Tongue (tissue), 3 donors: ENCODE measurements at places on chromosomes 12 and 14.
A peak's percentile ranks its signal among the peaks of the same experiment; 100 is the strongest.

DNA sequence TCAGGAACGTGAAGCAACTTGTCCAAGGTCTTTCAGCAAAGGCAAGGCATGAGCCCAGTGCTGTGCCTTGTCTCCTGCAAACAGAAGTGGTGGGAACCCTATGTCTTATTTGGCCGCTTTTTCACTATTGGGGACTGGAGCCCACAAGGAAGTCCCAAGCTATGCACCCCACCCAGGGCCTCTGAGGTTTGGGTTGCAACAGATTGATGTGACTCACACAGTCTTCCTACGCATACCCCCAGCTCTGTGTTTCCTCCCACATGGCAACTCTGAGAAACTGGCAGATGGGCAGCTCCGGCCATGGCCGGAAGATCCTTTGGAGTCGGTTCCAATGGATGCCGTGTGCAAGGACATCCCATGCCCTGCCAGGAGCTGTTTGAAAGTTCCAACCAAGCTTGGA is 28.3 kb upstream of the CMKLR1 start:
- DNase-seq: no peak

DNA sequence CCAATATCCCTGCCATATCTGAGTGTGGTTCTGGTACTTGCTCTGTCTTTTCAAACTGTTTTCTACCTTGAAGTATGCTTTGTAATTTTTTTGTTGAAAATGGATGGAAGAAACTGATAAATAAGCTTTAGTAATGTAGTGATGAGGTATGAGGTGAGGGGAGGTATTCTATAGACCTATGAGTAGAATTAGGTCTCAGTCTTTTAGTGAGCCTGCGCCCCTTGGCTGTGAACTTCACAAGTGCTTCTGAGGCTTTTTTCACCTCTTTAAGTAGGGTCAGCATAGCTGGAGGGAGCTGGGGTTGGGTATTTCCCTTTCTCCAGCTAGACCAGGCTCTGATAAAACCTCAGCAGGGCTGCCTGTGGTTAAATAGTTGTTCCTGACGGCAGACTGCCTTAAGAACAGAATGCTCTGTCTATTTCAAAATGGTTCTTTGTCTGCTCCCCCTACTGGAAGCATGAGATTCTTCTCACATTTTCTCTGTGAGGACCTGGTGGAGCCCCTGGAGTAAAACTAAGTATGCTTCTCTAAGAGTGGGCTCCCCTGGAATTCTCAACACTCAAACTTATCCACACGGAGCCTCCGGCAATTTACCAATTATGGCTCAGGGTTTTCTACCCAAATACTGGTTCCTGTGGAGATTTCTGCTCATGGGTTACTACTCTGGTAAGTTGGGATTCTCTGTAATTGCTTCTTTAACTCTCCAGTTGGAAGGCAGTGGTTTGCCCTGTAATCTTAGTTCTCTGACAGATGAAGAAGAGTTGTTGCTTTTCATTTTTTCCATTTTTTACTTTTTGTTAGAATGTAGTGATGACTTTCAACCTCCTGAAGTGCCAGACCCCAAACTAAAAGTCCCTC is 13.1 kb downstream of the KRT5 start:
- DNase-seq: peak; percentile 51

GRCh38 chr12:76303365-76303764 is 44.9 kb downstream of the BBS10 start:
- peak; percentile 31 for DNase-seq

GRCh38 chr14:66920196-66920595 is 269.0 kb upstream of the GARIN2 start:
- DNase-seq: no peak

- no peak for DNase-seq
Measured at GRCh38 chr14:99590746-99591555, 13.1 kb downstream of the CCDC85C start.

GRCh38 chr12:52730383-52730782 is 27.1 kb upstream of the KRT77 start:
- no peak for DNase-seq

DNA sequence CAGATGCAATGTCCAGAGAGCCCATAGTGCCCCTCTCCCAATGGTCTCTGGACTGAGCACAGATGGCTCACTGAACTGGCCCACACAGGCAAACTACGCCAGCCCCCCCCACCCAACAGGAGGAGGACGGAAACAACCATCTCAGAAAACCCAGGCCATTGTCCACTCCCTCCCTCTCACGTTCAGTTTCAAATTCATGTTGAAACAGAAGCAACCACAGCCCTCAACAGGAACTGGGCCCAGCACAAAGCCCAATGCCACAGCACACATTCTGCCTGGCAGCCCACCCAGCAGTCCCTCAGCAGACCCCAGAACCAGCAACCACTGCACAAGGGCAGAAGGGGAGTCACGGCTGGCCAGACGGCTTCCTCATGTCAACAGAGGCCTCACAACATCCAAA is 10.6 kb downstream of the CCDC88C start:
- no peak for DNase-seq

- no peak for DNase-seq
Measured at GRCh38 chr14:32341947-32342846, 13.1 kb downstream of the AKAP6 start.

- DNase-seq: no peak
Measured at GRCh38 chr12:12350868-12351463, 924 bp upstream of the MANSC1 start.

DNA sequence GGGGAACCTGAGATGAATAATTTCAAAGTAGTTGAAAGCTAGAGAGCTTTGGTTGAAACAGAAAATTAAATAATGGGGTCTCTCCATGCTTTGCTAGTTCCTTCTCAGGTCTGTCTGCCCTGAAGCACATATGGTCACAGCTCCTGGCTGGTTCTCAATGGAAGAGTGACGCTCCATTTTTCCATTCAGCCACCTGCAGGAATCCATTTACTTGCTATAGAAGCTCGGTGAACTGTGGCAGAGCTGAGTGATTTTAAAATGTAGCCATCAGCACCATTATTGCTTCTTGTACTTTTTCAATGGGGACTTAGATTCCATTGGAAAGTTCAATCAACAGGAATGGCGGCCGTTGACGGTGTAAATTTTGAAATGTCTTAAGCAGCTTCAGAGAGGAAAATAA is 525.2 kb downstream of the GLT1D1 start:
- DNase-seq: no peak

DNA sequence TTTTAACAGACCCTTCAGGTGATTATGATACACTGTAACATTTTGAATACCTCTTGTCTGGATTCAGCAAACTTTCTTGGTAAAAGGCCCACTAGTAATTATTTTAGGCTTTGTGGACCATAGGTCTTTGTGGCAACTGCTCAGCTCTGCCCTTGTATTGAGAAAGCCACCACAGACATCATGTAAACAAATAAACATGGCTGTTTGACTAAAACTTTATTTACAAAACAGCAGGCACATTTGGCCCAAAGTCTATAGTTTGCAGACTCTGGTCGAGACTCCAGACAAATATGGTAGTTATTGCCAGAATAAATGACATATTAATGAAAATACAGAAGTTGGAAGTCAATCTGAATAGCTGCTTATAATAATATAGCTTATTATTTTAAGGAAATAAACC is 18.2 kb downstream of the NAA30 start:
- no peak for DNase-seq

DNA sequence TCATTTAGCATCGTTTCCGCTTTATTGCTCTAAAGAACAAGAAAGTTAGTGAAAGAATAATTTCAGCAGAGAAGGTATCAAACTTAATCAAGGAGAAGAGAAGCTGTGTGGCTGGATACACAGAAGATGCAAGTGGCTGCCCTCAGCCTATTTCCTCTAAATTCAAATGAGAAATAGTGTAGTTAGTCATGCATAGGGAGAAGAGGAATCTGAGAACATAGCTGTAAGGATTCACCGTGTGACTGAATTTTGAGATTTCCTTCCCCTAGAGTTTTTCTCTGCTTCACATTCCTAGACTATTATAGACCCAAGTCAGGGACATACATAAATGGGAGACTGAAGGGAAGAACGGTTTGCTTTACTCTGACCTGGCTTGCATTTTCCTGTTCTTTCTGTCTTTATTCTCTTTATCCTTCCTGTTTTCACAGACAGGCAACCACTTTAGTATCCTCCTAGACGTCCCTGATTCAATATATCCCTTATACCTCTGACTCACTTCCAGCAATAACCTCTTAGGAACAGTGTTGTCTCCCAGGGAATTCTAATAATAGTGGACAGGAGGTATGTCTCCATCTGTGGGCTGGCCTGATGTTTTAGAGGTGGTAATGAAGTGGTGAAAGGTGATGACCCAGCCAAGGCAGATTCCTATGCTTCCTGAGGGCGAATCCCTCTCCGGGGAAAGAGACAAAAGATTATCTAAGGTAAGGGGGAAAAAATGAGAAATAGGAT is 7.0 kb downstream of the RNASE10 start:
- DNase-seq: no peak

- DNase-seq: no peak
Measured at GRCh38 chr14:23512156-23512555, 39.4 kb downstream of the ZFHX2 start.

DNA sequence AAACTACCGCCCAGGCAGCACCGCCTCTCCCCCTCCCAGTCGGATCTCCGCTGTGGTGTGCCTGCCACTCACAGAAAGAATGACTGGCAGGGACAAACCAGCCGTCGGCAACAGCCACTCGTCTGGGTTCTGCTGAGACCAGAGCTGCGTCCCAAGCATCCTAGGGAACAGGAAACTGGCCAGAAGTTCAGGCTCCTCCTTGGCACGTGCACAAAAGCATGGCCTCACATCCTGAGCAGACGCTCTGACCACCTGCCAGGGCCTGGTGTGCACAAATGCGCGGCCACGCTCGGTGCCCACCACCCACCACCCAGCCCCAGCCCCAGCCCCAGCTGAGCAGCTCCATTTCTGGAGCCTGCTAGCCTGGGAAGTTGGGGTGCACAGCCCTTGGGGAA is 214.8 kb downstream of the DPF3 start:
- peak; percentile 82 for DNase-seq

- DNase-seq: peak; percentile 51
Measured at GRCh38 chr12:90989686-90990111, 15.1 kb downstream of the EPYC start.

- DNase-seq: no peak
Measured at GRCh38 chr12:102873077-102873476, 44.0 kb downstream of the PAH start.

GRCh38 chr12:6072302-6072752 is 52.1 kb downstream of the VWF start:
- DNase-seq: no peak

DNA sequence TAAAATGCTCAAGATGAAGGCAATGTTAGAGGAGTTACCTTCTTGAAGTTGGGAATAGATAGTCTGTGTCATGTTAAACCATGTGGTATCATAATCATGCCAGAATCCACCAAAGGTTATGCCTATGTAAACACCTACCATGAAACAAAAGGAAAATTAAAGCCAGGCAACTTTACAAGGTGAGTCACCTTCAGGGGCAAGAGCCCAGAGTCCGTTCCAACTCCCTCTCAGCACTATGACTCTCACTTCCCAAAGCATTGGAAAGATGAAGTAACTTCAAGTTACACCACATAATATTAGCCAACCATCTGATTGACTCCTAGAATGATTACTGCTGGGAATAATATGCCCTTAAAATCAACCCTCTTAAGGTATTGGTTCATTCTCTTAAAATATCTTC is 38.5 kb downstream of the CATSPERB start:
- DNase-seq: no peak

- no peak for DNase-seq
Measured at GRCh38 chr12:93944911-93945310, 203.5 kb upstream of the PLXNC1 start.

GRCh38 chr14:104993306-104993705 is 7.7 kb downstream of the CLBA1 start:
- DNase-seq: peak; percentile 41

- DNase-seq: no peak
Measured at GRCh38 chr14:24279301-24280186, 8.1 kb upstream of the RABGGTA start.

DNA sequence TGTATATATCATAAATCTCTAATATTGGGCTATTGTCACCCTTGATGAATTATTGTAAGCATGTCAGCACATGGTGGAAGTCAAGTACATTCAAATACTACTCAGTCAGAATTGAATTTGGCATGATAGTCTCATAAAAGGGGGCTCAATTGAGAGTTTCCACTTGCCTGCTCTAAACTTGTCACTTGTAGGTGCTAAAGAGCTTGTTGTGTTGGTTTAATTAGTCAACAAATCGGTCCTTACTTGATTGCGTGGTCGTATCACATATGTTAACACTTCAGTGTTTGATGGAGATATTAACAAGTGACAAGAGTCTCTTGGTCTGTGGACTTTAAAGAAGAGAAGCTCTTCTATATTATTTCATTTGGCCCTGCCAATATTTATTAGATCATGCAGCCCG is 81.1 kb downstream of the NKX2-1 start:
- no peak for DNase-seq

DNA sequence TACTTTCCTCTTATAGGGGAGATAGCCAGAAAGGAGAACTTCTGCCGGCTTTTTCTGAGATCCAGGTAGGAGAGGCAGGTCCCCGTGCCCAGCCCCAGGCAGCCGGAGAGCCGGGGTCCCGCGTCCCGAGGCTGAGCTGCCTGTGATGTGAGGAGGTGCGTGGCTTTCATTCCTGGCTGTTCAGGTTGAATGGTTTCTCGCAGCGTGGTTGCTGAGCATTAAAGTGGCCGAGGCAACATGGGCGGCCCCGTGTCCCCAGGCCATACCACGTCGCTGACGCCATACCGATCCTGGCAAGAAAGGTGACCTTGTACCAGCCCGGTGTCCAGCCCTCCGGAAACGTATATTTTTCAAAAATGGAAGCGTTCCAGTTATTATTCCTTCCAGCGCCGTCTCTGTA is 116.7 kb upstream of the MYL2 start:
- DNase-seq: no peak

- no peak for DNase-seq
Measured at GRCh38 chr14:54981698-54982097, 45.2 kb downstream of the WDHD1 start.

- DNase-seq: no peak
Measured at GRCh38 chr12:132803888-132804287, 24.8 kb downstream of the GOLGA3 start.

- DNase-seq: no peak
Measured at GRCh38 chr14:67853715-67854114, 34.1 kb downstream of the RAD51B start.

DNA sequence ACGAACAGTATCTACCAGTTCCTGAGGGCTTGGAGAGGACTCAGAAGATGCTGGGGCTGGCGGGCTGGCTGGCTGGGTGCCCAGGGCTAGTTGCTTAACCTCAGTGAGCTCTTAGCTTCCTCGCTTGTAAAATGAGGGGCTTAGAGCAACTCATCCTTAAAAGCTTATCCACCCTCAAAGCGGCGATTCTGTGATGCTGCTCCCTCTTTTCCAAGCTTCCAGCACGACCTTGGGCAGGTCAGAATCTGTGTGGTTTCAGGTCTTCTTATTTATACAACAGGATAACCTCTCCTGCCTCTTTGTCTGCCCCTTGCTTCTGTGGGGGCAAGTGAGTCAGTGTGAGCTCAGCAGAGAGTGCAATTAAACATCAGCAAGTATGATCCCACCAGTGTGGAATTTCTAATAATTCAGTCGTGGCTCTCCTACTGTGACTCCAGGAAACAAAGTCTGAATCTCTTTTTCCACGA is 281.8 kb downstream of the KSR2 start:
- no peak for DNase-seq

- DNase-seq: no peak
Measured at GRCh38 chr14:87615047-87615446, 377.9 kb downstream of the GALC start.

GRCh38 chr12:54625598-54625997 is 9.1 kb downstream of the LACRT start:
- DNase-seq: no peak
